ENCODE measurements at places on chromosomes 5 and 9. TPM values are rescaled to one million over a fixed set of nuclear protein-coding genes. Genes with fewer than 3 reads are reported as not detected.
A peak's percentile ranks its signal among the peaks of the same experiment; 100 is the strongest.

PCDHB12 gene
- 0.99 TPM for total RNA-seq

- DNase-seq = peak; percentile 22
These were observed 61.5 kb upstream of the NUDT12 start for GRCh38 chr5:103624035-103624480.

SLC36A3 gene
- total RNA-seq = not detected

KIF20A gene
- total RNA-seq = 35.2 TPM

DNA sequence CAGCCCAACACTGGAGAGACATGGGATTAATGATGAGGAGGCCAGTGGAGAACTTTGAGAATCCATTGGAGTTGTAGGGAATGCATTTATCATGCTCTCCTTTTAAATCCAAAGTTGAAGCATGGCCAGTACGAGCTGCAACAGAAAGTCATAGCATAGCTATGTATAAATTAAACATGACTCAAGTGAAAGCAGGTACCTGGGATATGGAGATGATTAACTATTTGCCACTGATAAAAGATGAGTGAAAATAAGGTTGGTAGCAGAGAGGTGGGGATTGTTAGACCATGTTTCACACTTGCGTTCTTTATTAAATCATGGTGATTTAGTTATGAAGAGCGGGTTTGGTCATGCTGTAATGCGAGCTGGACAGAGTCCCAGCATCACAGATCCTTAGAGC, 189.6 kb downstream of the ARHGEF28 start:
- no peak for DNase-seq

DNA sequence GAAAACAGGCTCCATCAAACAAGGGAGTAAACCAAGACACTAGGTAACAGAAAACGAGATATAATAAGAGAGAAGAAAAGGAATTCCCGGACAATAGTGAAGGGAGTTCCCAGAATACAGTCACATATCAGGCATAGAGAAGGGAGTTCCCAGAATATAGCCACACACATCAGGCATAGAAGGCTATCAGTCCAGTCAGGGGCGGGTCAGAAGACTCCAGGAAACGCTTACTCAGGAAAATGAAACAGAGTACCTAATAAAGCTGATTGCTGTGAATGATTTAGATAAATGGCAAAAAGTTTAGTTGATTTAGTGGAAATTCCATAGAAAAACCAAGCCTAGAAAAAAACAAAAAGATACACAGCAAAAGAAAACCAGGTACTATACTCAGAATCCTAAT, 4.9 kb downstream of the TOMM5 start:
- DNase-seq = no peak

- no peak for DNase-seq
These were observed 6.6 kb downstream of the NINJ1 start for GRCh38 chr9:93127395-93127911.

GRCh38 chr9:103721056-103721455, 373.1 kb upstream of the SMC2 start:
- DNase-seq = no peak

- no peak for DNase-seq
These were observed 133.7 kb upstream of the PPP1R26 start for GRCh38 chr9:135345775-135346433.

- no peak for DNase-seq
These were observed 24.0 kb downstream of the NME5 start for GRCh38 chr5:138115254-138115653.

SPINK13 gene
- 2.8 TPM for total RNA-seq

- no peak for DNase-seq
These were observed 139.8 kb downstream of the SLIT3 start for GRCh38 chr5:169161022-169161680.

FGF18 gene
- total RNA-seq = not detected

ACTL7A gene
- not detected for total RNA-seq

- no peak for DNase-seq
These were observed 73.8 kb upstream of the SLIT3 start for GRCh38 chr5:169374761-169375160.

DNA sequence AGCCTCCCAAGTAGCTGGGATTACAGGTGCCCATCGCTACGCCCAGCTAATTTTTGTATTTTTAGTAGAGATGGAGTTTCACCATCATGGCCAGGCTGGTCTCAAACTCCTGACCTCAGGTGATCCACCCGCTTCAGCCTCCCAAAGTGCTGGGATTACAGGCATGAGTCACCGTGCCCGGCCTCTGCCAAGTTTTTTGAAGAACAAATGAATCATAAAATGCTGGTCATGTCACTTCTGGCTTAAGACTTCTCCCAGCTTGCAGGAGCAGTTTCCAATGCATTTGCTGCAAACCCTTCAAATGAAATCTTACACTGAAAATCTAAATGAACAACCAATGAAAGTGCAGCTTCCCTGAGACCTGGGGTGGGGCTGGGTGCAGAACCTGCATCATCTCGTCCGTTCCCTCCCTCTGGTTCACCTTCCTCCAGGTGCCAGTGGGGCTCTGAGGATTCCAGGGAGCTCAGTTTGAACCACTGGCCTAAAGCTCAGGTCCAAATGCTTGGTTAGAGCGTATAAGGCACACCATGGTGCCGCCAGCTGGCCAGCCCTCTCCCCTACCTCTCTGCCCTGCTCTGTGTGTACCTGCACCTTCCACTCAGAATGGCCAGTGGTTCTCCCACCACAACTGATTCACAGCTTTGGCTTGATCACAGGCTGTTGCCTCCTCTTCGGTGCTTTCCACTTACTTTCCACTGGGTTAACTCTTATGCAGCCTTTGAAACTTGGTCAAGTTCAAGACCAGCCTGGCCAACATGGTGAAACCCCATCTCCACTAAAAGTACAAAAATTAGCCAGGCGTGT, 39.8 kb upstream of the FUBP3 start:
- peak; percentile 29 for DNase-seq

FRRS1L gene
- total RNA-seq = not detected

Data from NCI-H460 (cell line).